Renal cortical epithelial cell (primary cell): ENCODE measurements at places on chromosomes 16 and 17.

GRCh38 chr17:45414990-45415881, 17.4 kb downstream of the ARHGAP27 start:
- DNase-seq = no peak

GRCh38 chr17:50837980-50838954, 2.9 kb downstream of the WFIKKN2 start:
- DNase-seq = no peak

- no peak for DNase-seq
Measured at GRCh38 chr17:9020096-9020823, 1.1 kb upstream of the NTN1 start.

DNA sequence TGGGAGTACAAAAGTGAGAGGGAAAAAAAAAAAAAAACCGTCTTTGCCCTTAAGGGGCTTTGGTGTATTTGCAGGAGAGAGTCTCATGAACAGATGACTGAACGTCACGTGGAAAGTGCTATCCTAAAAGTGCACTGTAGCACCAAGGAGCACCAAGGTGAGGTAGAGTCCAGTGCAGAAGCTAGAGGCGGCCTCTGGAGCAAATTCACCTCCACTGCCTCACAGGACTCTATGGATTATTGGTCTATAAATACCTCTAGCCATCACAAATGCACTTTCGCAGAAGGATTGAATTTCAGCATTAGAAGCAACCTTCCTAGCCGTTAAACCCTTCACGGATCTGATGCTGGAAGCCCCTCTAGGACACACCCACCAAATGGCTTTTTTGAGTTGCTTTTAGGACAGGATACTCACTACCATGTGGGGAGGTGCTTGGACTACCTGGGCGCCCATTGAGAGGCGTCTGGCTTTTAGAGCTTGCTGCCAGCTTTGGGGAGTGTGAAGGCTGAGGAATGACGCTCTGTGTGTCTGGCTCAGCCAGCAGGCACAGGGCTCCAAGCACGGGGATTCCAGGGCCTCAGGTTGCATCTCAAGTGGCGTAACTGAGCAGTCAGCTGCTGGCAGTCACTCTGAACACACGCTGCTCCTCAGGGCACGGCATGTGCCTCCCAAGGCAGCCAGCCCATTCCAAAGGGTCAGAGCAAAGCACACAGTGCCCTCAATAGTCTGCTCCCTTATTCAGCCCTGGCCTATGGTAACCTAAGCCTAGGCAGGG, 52.7 kb downstream of the CDRT4 start:
- no peak for DNase-seq

DNA sequence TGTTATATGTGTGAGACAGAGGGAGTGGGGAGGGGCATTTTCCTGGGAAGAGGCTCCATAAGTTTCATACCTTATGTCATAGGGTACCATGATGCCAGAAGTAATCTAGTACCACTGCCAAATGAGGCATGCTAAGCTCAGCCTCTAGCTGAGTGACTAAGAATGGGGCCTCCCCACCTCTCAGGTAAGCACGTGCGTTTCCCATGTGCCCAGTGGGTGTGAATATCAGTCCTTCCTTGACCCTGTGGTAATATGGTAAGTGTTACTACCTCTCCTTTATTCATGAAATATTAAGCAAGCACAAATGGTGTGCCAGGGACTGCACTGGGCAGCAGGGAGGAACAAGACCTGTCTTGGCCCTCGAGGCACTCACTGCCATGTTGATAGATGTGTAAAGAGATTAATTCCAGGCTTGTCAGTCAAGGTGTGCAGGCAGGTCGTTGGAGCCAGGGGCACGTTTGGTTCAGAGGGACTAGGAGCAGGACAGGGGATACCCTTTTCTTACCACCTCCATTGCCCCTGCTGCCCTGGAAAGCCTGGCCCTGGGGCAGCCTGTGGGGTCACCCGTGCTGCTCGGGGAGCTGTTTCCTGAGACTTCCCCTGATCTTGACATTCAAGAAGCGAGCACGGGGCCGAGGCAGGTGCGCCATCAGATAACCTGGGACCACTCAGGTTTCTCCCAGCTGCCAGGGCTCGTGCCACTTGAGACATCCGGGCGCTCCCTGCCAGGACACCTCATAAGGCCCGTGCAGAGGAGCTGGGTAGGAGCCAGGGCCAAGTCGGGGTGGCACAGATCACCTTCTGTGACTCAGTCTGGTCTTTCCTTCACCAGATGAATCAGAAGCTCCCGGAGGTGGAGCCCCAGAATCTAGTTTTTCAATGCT, 8.8 kb downstream of the RSAD1 start:
- DNase-seq = no peak

- DNase-seq = peak; percentile 1
Measured at GRCh38 chr16:52293204-52293603, 253.7 kb downstream of the TOX3 start.

GRCh38 chr17:18958611-18959010, 6.6 kb downstream of the SLC5A10 start:
- DNase-seq = no peak

GRCh38 chr17:47204722-47205418, 4.3 kb upstream of the MYL4 start:
- DNase-seq = peak; percentile 89

DNA sequence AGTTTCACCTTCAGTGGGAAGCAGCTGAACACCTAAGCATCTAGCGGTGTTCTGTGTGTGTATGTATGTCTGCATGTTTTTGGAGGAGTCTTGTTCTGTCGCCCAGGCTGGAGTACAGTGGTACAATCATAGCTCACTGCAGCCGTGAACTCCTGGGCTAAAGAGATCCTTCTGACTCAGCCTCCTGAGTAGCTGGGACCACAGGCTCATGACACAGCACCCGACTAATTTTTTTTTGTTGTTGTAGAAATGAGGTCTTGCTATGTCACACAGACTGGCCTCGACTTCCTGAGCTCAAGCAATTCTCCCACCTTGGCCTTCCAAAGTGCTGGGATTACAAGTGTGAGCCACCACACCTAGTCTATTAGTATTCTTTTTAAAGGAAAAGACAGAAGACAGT, 30.2 kb upstream of the FAAP100 start:
- peak; percentile 33 for DNase-seq

- DNase-seq = no peak
Measured at GRCh38 chr16:19706846-19707245, 11.2 kb downstream of the KNOP1 start.

- no peak for DNase-seq
Measured at GRCh38 chr17:69267219-69267618, 38.6 kb upstream of the ABCA10 start.

DNA sequence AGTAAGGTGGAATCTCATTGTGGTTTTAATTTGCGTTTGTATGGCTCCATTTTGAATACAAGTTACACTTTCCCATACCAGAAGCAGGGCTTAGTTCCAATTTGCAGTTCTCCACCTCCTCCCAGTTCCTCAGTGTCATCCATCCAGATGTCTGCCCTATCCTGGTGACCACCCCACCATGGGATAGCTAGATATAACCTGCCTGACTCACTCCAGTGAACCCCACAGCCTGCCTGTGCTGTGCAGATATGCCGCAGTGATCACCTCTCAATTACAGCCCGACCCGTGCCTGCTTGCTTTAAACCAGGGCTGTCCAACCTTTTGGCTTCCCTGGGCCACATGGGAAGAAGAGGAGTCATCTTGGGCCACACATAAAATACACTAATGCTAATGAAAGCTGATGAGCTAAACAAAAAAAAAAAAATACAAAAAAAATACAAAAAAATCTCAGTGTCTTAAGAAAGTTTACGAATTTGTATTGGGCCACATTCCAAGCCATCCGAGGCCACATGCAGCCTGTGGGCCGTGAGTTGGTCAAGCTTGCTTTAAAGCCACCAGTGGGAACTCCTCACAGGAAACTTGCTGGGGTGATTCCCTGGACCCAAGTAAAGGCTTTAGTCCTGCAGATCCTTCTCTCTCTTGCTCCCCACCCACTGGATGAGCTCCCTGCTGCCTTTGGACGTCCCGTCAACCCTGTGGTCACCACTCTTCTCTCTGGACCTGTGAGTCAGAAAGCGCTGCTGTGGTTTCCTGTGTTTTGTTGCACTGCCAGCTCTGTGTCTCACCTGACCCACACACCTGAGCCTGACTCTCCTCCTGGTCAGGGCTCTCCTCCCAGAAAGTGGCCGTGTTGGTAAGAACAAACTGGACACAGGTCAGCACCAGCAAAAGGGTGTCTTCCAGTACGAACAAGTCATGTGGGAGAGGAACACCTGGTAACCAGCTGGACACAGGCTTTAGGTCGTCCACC, 83.0 kb downstream of the EMP2 start:
- DNase-seq = no peak

DNA sequence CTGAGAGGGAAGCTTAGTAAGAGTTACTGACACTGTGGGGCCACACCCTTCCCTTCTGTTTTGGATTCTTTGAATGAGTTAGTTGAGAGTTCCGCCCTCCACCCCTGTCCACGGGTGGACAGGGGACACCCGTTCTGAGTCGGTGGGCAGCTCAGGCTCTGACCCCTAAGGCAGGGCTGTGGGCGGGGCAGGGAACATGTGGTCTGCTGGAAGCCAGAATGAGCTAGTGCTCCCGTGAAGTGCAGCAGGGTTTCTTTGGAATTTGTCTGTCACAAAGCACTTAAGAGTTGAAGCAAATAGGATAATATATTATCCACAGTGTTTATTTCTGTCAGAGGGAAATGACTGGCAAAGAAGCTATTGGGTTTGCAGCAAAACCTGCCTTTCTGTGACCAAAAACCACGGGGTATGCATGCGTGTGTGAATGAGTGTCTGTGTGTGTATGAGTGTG, 90.1 kb downstream of the CLEC16A start:
- DNase-seq = no peak

DNA sequence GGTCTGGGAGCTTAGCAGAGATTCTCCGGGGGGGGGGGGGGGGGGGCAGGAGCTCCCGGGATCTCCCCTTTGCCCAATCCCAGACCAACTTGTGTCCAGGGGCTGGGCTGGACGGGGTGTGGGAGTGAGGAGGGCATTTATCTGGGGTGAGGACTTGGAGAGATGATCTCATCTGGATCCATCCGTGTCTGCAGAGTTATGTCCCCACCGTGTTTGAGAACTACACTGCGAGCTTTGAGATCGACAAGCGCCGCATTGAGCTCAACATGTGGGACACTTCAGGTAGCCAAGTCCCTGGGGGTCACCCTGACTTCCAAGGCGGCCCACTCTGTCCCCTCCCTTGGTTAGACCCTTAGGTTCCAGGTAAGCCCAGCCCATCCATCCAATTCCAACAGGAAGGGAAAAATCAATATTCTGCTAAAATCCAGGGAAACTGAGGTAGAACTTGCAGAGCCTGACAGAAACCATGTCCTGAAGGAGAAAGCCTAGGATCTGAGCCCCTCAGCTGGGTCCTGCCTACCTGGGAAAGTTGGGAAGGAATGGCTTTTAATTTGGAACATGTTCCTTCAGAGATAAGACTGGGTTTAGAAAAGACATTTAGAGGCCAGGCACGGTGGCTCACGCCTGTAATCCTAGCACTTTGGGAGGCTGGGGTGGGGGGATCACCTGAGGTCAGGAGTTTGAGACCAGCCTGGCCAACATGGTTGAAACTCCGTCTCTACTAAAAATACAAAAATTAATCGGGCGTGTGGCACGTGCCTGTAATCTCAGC, 921 bp downstream of the RND2 start:
- no peak for DNase-seq

DNA sequence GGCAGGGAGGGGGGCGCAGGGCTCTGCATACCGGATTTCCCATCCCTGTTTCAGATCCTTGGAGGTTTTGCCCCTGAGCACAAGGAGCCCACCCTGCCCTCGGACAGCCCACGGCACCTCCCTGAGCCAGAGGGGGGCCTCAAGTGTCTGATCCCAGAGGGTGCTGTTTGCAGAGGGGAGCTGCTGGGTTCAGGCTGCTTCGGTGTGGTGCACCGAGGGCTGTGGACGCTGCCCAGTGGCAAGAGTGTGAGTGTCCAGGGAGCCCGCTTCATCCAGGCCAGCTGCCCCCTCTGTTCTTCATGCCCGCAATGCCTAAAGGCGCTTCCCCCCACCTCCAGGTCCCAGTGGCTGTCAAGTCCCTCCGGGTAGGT, 2.5 kb downstream of the TNK1 start:
- no peak for DNase-seq
